ENCODE measurements at places on chromosomes 1 and 21. TPM values are rescaled to one million over a fixed set of nuclear protein-coding genes. Genes with fewer than 3 reads are reported as not detected.

The NIBAN1 gene
- total RNA-seq, result 17.1 TPM

The C1orf141 gene
- not detected for total RNA-seq

- no peak for DNase-seq
- no peaks in the 10 kb centered on the region for H3K27me3 ChIP-seq
- no peak overlapping the region for H3K4me3 ChIP-seq
- H3K36me3 ChIP-seq, result peaks cover 69% of the 10 kb centered on the region
- H3K27ac ChIP-seq, result no peak overlapping the region
- no peaks in the 10 kb centered on the region for H3K4me1 ChIP-seq
Observed at GRCh38 chr1:74748960-74749359, 16.0 kb downstream of the TYW3 start.

- peak; percentile 66 for DNase-seq
- no peaks in the 10 kb centered on the region for H3K36me3 ChIP-seq
- no peak overlapping the region for H3K4me3 ChIP-seq
- H3K27me3 ChIP-seq, result no peaks in the 10 kb centered on the region
- no peak overlapping the region for H3K27ac ChIP-seq
Observed at GRCh38 chr1:50605186-50605875, 182.1 kb upstream of the DMRTA2 start.

DNA sequence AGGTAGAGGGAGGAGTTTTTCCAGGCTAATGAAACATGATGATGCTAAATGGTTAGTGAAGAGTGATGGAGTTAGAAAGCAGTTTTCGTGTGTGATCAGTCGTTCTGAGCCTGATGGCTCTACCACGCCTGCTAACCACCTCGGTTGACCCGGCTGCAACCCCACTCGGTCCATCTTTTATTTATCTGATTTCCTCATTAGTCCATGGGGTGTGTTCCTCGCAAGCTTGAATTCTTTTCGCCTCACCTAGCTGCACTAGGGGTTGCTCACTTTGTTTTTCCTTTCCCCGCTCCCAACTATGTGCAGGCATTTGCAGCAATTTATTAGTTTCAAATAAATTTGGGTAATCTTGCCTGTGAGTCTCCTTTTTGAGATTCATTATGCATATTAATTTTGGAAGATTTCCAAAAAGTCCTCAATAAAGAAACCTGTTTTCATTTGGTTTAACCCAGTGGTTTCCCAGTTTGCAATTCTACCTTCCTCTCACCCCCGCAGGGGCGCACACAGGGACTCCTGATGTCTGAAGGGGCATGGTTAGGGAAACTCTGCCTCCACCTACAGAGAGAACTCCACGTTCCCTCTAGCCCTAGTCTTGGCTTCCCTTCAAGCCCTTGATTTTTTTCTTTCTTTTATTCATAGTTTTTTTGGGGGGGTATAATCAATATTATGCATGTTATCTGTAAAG lies 12.6 kb downstream of the B3GALT5 start:
- no peaks in the 10 kb centered on the region for H3K36me3 ChIP-seq
- no peak overlapping the region for H3K4me3 ChIP-seq
- H3K4me1 ChIP-seq, result no peaks in the 10 kb centered on the region
- no peak for DNase-seq

Measured in activated CD4-positive, alpha-beta T cell treated with anti-CD3 and anti-CD28 coated beads, Interleukin-2, amount 10 ng/mL, durations not matched to agents 24 days and 14 days (primary cell).